NK-92 treated with Interleukin-12 subunit alpha and Interleukin-12 subunit beta, amount 100 ng/mL, for 24 hours (cell line): ENCODE measurements at places on chromosomes 5 and 9.

DNA sequence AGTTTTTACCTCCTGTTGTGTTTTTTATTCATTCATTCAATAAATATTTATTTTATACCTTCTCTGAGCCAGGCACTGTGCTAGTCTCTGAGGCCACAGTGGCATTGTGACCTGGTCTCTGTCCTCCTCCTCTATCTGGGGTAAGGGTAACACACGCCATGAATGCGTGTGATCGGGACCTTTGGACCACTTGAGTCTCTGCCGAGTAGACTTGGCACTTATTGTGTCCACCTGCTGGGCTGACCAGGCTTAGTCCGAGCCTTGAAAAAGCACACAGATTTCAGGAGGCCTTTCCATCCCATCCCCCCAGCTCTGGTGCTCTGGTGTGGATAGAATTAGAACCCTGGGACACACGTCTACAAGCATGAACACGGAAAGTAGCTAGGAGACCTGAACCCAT lies 58.7 kb downstream of the ERGIC1 start:
- DNase-seq = no peak

- DNase-seq = no peak
Observed at GRCh38 chr5:75672616-75673015, 44.6 kb downstream of the POC5 start.

DNA sequence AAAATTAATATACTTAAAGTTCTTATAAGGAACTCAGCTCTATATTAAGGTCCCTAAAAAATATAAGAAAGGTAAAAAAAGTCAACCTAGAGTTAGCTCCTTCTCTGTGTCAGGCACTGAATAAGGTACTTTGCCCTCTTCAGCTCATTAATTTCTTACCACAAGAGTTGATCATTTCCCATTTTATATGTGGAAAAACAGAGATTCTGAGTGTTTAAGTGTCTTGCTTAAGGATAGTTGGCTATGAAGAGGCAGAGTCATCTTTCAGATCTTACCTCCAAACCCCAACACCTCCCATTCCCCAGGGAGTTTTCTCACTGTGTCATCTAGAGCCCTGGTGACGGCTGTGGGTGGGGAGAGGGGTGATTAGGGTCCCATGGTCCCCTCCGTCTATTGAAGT lies 40.6 kb downstream of the INSYN2B start:
- no peak for DNase-seq

DNA sequence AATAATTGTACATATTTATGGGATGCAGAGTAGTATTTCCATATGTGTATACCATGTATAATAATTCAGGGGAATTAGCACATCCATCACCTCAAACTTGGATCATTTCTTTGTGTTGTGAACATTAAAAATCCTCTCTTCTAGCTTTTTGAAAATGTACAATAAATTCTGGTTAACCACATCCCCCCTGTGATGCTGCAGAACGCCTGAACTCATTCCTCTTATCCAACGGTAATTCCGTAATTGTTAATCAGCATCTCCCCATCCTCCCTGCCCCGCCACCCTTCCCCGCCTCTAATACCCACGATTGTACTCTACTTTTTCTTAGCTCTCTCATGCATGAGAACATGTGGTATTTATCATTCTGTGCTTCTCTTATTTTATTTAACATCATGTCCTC lies 127.7 kb upstream of the ANKRD55 start:
- no peak for DNase-seq

DNA sequence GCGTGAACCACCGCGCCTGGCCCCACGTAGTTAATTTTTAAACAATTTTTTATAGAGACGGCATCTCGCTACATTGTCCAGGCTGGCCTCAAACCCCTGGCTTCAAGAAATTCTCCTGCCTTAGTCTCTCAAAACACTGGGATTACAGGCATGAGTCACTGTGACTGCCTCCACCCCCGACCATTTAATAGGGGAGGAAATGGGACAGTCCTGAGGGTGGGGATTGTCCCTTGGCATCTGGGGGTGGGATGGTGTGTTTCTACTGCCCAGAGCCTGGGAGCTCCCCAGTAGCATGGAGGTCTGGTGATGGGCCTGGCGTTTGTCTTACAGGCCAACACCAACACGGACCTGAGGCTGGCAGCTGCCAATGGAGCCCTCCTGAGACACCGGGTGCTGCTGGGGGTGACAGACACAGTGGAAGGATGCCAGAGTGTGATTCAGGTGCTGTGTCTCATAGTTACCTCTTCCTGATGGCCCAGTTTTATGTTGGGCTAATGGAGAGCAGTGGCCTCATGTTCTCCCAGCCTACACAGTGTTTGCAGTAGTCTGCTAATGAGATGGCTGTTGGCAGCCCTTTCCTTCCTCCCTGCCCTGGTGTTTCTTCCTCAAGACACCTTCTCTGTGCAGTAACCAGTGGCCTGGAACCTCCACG lies 22.5 kb downstream of the TMEM268 start:
- no peak for DNase-seq

DNA sequence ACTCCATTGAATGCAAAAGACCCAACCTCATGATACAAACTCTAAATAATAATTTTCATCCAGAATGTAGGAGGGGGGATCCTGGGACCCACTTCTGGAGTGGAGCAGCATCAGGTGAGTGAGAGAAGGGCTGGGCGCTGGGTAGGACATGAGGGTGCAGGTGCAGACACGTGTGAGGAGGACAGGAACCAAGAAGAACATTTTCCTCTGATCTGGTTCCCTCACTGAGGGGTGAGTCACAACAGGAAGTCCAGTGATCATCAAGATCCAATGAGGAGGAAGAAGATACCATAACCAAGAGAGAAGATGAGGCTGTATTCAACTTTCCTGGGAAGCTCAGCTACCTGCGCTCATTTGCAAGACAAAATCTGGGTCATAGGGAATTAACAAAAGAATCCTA lies 57.4 kb downstream of the SFXN1 start:
- DNase-seq = no peak

DNA sequence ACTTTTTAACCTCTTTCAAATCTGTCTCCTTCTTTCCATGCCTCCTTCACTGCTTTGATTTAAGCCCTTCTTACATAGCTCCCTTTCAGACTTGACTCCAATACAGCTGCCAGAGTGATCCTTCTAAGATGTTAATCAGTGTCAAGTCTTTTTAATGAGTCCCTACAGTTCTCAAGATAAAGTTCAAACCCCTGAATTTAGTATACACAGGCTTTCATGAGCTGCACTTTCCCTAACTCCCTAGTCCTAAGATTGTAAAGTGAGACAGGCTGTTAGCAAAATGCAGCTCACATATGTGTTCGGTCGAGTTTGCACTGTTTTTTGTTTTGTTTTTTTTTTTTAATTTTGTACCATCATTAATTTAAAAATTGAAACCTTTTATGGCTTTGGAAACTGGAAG lies 190.4 kb upstream of the VCAN start:
- DNase-seq = no peak

DNA sequence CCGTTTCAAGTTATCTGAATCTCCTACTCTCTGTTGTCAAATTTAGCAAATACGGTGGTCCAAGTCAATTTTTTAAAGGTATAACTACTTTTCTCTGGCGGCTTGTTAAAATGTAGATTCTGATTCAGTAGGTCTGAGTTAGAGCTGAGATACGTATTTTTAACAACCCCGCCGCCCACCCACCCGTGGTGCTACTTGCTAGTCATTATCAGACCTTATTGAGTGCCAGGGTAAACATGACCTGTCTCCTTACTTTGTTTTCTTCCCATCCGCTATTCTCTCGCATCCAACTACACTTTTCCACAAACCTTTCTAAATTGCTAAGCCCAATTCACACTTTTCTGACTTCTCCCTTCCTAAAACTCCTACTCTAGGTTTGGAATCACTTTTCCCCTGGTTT lies 694 bp upstream of the PLAA start:
- DNase-seq = no peak

DNA sequence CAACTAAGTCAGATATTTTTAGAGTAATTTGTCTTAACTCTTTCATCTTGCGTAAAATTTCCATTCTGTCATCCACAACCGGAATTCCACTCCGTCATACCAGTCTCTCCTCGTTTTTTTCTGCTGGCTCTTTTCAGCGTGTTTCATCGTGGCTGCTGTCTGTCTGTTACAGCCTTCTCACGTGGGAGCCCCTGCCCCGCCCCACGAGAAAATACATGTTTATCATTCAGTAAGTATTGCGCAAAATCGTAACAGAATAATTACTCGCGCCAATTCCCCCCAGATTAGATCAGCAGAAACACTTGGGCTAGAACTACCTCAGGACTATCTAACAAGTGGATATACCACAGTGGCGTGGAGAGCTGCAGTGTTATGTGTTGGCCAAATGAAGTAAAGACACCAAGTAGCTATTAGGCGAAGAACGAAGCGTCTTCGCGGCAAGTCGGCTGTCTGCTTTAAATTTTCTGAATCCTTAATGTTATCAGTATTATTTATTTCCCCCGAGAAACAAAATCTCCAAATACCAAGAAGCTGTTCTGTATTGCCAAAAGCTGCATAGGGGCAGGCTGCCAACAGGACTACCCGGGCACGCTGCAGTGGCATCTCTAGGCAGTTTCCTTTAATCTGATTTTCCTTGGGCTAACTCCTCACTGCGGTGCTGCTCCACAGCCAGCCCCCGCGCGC lies 566 bp upstream of the FOCAD start:
- DNase-seq = no peak

- DNase-seq = no peak
Observed at GRCh38 chr9:114855488-114855887, 49.6 kb upstream of the TNFSF15 start.

DNA sequence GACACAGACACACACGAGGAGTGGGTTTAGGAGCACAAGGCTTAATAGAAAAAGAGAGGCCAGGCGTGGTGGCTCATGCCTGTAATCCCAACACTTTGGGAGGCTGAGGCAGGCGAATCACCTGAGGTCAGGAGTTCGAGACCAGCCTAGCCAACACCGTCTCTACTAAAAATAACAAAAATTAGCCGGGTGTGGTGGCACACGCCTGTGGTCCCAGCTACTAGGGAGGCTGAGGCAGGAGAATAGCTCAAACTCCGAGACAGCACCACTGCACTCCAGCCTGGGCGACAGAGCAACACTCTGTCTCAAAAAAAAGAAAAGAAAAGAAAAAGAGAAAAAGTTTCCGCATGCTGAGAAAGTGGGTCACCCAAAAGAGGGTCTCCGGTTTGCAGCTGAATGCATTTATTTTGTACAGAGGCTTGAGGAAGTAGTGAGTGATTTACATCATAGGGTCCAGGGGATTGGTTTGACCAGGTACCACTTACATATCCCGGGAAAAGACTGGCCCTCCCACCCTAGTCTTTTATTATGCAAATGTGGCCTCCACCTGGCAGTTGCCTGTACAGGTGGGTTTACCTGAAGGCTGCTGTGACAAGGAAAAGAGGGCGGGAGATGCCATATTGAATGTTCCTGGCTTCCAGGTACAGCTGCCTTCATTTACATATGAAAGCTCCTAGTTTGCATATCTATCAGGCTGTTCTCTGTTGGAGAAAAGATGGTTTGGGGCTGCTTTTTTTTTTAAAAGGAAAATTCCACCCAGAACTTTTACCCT lies 366.2 kb upstream of the GRAMD2B start:
- DNase-seq = no peak

GRCh38 chr9:137011907-137012675 lies 15.7 kb upstream of the CLIC3 start:
- DNase-seq = no peak

GRCh38 chr9:2603621-2604020 lies 18.0 kb upstream of the VLDLR start:
- DNase-seq = no peak

DNA sequence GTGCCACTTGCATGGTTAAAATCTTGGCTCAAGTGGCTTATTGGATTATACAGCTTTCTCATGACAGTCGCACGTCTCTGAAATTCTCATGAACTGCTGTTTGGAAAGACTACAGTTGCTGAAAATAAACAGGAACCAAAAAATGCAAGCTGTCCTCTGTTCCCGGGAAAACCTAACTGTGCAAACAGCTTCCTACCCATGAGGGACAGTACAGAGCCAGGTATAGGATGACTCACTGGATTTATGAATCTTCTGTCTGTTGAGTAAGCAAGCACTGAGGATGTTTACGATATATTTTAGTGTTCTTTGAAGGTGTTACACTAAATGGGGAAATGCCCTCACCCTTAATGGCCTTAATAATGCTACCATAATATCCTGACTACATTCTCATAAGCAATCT lies 380.3 kb upstream of the TNC start:
- no peak for DNase-seq
